Amniotic stem cell (primary cell): ENCODE measurements at places on chromosomes 3 and 15.

GRCh38 chr3:42351207-42351606, 59.2 kb downstream of the LYZL4 start:
- DNase-seq = no peak

DNA sequence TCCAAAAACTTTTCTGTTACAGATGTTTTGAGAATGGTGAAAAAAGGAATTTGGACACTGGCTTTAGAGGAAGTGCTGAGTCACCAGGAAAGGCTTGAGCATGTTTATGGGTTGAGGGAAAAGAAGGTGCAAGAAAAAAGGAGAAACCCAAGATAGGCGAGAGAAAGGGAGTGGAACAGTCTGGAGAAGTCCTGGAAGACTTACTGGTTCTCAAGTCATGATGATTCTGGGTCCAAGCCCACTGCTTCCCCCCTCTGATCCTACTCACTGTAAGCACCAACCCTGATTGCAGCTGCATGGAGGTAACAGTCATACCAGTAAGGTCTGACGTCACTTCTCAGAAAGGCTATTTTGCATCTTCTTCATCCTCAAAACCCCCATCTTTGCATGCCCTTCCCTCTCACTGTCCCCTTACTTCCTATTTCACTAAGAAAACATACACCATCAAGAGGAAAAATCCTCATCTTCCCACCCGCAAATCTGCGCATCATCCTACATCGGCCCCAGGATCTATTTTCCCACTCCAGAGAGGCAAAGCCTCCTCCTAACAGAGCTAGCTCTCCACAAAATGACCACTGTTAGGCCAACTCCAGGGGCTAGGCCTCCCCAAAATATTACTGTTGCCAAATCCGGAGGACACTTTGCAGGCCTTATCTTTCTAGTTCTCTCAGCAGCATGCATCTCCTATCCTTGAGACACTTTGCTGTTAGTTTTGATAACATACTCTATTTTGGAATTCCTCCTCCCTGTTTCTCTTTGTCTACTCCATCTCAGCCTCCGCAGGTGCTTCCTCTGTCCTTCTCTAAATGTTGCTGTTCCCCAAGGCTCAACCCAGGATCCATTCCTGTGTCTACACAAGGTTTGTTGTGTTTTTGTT, 3.2 kb upstream of the ATP13A3 start:
- DNase-seq = no peak

DNA sequence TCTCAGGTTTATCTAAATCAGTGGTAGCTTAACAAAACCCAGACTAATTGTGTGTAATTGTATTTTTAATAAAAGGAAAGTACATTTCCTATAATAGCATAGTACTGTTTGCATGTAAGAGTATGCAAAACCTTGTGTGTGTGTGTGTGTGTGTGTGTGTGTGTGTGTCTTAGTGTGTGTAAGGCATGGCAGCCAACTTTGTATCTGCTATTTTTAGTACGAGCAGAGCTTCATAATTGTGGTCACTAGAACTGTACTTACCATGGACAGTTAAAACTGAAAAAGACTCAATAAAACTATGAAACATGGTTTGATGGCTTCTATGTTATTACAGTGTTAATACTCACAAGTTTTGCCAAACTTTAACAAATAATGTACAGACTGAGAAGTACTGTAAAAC, 6.2 kb downstream of the P2RY1 start:
- DNase-seq = no peak

- DNase-seq = no peak
Observed at GRCh38 chr15:52289629-52290081, 5.9 kb downstream of the MYO5C start.

DNA sequence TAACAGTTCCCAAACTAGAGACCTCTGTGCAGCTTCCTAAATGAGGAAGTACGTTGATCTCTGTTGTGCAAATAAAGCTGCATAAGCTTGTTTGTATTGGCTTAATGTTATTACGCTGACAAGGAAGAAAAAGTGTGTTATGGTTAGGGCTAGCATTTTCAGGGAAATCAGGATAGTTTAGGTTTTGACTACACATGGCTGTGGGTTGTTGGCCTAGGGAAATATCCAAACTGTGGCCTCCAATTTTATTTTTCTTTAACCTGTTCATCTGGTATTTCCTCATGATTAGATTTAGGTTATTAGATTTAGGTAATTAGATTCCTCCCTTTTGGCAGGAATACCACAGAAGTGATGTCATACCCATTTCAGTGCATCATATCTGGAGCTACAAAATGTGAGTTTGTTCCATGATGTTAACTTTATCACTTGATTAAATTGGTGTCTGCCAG, 8.7 kb upstream of the MCCC1 start:
- DNase-seq = no peak

DNA sequence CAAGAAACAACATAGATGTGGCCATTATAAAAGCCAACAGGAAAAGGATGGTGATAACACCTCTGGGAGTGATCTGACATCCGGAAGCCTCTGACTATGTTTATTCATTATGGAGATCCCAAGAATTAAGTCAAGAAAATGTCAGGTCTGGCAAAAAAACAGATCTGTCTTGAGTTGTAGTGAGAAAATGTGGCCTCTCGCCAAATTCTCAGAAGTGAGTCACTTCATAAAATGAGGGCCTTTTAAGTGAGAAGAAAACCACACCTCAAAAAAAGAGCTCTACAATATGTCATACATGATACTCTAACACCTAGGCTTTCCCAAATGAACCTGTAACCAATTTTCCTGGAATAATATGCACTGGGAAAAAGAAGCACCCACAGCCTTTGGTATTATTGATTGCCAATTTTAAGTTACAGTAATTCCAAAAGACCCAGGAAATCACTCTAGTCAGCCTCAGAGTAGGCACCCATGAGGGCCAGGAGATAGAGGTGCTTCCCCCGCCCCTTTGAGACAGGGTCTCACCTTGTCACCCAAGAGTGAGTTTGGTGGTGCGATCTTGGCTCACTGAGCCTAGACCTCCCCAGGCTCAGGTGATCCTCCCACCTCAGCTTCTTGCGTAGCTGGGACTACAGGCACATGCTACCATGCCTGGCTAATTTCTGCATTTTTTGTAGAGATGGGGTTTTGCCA, 38.0 kb downstream of the CCR3 start:
- DNase-seq = no peak

- DNase-seq = no peak
Observed at GRCh38 chr3:155047672-155048071, 32.4 kb upstream of the MME start.

DNA sequence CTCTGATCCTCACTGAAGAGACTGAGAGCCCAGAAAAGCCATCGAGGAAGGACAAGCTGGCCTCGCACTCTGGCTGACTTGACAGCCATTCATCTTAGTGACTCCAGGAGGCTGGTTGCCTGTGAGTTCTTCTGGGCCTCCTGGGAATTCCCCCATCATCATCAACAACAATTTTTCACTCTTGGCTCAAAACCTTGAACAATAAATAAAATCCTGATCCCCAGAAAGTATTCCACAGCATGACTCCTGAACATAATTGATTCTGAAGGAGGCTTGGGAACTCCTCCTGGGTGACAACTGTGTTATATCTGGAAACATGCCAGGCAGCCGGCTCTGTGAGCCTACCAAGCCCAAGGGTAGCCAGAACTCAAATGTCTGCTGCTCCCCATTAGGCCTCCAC, 188.6 kb downstream of the SHQ1 start:
- no peak for DNase-seq

DNA sequence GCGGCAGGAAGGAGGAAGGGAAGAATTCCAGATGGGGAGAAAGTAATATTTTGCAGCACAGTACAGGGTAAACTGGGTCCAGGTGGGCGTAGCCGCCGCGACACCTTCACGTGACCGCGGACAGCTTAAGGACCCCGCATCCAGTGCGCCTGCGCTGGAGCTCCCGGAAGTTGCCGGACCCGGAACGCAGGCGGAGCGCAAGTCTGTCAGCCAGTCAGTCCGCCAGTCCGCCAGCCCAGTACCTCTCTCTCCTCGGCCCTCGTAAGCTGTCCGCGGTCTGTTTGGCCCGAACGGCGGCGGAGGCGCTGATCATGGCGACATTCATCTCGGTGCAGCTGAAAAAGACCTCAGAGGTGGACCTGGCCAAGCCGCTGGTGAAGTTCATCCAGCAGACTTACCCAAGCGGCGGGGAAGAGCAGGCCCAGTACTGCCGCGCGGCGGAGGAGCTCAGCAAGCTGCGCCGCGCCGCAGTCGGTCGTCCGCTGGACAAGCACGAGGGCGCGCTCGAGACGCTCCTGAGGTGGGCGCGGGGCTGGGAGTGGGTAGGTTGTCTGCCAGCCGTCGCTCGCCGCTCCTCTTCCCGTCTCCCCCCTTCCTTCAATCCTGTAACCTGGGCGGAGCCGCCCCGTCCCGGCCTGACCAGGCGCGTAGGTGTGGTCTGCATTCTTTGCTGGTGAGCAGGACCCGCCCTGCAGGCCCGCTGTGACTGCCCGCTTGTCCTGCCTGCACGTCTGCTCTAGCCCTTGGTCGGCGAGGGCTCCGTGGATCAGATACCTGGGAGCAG, at the start of gene PDCD6IP:
TSS of gene PDCD6IP (plus strand) at position 213 of the 784 bp plus-strand sequence. CDS start at position 312, 99 bp downstream.
- DNase-seq = peak; percentile 74

- DNase-seq = no peak
Observed at GRCh38 chr15:88389120-88389519, 78.1 kb downstream of the MRPL46 start.

DNA sequence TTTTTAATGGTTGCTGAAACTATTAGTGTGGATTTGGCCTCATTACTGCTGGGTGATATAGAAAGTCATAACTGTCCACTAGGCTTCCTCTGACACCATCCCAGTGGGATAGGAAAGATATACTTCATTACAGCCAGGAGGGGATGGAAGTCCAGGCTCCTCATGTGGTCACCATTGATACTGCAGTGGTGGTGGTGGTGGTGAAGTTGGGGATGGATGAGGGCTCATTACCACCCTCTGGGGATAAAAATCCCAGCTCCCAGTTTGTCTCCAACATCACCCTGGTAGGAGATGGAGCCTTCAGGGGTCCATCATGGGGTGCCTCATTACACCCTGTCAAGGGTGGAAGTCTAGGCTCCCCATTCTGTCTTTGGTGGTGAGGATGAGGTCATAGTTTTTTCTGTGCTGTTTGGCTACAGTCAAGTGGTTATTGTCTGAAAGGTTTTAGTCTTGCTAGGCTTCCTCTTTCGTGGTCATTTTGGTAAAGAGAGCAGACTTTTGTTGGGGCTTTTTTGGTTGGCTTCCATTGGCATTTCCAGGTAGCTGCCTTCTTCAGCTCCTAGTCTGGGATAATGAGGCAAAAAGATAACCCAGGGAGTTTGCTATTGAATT, 30.1 kb upstream of the FILIP1L start:
- DNase-seq = no peak

- DNase-seq = no peak
Observed at GRCh38 chr15:33801954-33802353, 166.3 kb upstream of the CHRM5 start.

GRCh38 chr3:17412950-17413530, 329.4 kb downstream of the TBC1D5 start:
- DNase-seq = peak; percentile 27
